Stimulated activated CD8-positive, alpha-beta memory T cell treated with anti-CD3 and anti-CD28 coated beads, Interleukin-4, amount 100 ng/mL, for 1 hour (primary cell): ENCODE measurements at places on chromosomes 4 and X.

DNA sequence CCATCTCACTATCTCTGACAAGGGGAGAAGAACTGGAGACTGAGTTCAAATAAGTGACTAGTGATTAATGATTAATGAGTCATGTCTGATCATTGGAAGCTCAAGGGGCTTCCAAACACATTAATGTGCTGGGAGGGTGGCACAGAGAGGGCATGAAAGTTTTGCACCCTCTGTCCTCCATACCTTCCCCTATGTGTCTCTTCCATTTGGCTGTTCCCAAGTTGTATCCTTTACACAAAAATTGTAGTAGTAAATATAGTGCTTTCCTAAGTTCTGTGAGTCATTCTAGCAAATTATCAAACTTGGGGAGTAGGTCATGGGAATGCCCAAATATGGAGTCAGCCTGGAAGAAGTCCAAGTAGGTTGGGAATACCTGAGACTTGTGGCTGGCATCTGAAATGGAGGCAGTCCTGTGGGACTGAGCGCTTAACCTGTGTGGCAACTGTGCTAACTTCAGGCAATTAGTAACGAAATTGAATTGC is 4.1 kb upstream of the FAM200B start:
- DNase-seq, result no peak

GRCh38 chr4:27149541-27150212 is 289.0 kb downstream of the STIM2 start:
- DNase-seq, result no peak

- DNase-seq, result no peak
Observed at GRCh38 chr4:85543832-85544231, 68.9 kb downstream of the ARHGAP24 start.

GRCh38 chr4:142940425-142941330 is 94.6 kb upstream of the INPP4B start:
- no peak for DNase-seq

DNA sequence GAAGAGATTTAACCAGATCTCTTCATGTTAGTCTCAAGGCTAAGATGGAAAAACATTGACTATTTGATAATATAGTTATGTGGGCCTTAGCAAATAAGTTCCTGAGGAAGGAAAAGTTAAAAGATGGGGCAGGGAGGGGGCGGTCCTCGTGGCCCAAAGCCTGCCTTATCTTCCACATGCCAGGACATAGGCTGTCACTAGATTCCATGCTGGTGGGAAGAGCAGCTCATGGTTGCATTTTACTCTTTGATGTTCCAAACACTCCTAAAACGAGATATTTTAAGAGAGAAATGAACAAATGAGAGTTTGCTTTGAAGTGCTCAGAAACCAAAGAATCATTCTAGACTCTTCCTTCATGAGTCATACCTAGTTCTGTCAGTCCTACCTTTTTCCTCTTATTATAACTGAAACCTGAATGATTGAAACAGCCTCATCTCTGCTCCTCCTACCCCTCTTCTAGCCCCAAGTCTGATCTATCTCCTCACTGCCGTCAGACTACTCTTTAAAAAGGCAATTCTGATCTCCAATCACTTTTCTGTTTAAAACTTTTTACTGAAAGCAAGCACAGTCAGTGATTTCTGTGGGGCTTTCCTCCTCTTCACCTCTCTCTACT is 25.1 kb downstream of the RAB9B start:
- DNase-seq, result no peak

DNA sequence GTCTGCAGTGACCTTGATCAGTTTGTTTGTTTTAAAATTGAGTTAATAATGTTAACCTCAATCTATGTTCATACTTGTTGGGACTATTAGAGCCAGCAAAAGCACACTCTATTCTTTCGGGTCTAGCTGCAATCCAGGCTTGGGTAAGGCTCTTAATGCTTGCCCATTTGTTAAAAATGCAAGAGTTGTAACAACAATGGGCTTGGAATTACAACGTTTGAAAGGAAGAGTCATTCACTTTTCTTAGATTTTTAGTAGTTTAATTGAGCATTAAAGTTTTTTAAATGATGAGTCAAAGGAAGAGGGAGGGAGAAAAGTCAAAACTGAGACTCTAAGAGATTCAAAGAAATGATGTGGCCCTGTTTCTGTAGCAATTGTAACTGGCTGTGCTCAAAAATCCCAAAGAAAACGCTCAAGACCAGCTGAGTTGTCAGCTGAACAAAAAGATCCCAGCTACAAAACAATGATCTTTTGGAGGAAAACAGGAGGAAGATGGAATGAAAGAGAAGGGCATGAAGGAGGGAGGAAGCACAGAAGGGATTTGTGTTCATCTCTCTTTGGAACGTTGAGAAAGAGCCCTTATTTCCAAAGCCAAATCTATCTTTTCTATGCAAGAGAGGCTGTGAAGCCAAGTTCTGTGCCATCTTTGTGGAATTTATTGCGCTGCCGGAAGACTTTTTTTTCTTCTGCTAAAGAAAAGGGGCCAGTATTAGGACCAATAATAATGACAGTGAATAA is 5.5 kb downstream of the SCD5 start:
- no peak for DNase-seq

GRCh38 chr4:67853336-67853735 is 30.5 kb downstream of the TMPRSS11D start:
- no peak for DNase-seq

DNA sequence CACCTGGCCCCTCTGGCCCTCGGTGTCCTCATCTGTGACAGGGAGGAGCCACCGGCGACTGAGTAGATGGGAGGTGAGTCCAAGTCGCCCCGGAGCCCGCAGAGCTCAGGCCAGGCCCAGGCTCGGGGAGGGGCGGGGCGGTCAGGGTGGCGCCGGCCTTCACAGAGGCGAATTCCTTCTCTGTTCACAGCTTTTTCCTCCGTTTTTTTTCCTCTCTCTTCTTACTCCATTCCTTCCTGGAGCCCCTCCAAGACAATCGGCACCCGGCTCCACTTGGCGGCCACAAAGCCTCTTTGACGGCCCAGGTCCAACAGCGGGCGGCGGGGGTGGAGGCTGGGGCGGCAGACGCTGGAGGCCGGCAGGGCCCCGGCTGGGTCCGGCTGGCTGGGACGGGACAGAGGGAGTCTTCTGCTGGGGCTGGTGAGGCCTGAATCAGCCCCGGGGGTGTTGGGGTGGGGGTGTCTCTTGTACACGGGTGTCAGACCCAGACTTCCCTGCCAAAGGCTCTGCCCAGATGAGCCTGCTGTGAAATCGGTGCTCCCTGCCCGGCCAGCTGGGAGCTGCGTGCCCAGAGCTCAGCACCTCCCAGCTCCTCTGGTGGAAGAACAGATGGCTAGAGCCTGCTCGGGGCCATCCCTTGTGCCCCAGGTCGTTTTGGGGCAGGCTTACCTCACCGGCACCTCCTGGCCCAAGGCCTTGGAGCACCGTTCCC is 22.6 kb downstream of the FGFRL1 start:
- no peak for DNase-seq

- no peak for DNase-seq
Observed at GRCh38 chr4:20368926-20369325, 117.2 kb downstream of the SLIT2 start.

- DNase-seq, result no peak
Observed at GRCh38 chr4:68271851-68272357, 26.4 kb upstream of the TMPRSS11B start.

- DNase-seq, result no peak
Observed at GRCh38 chrX:129769467-129770154, 10.1 kb upstream of the SASH3 start.

DNA sequence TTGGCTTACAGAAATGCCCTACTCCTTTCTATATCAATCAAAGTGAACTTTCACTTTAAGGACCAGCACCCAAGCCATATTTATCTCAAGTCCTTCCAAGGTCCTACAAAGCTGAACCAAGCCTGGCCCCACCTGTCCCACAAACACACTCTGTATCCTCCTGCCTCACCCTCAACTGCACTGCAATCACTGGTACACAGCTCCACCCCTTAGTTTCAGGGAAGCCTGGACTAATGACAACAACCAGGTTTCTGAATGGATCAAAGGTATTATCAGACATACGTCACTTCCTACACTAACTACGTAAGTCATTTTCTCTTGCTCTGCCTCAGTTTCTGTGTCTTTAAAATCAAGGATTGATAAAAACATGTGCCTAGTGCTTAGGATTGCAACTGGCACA is 205.6 kb upstream of the HS3ST1 start:
- DNase-seq, result no peak

GRCh38 chrX:3527811-3528210 is 181.4 kb upstream of the MXRA5 start:
- no peak for DNase-seq

- no peak for DNase-seq
Observed at GRCh38 chr4:147865926-147866325, 134.0 kb downstream of the ARHGAP10 start.

DNA sequence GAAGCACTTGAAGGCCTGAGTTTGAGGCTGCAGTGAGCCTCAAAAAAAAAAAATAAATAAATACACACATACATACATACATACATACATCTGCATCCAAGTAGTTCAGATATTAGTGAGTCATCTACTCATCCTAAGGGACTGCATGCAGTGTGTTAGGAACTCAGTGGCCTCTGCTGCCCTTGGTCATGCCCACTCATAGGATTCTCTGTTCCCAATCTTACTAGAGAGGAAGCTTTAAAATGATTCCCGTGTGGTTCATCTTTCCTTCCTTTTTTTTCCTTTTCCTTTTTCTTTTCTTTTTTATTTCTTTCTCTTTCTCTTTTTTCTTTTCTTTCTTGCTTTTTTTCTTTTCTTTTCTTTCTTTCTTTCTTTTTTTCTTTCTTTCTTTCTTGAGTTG is 10.9 kb upstream of the YIPF6 start:
- no peak for DNase-seq

DNA sequence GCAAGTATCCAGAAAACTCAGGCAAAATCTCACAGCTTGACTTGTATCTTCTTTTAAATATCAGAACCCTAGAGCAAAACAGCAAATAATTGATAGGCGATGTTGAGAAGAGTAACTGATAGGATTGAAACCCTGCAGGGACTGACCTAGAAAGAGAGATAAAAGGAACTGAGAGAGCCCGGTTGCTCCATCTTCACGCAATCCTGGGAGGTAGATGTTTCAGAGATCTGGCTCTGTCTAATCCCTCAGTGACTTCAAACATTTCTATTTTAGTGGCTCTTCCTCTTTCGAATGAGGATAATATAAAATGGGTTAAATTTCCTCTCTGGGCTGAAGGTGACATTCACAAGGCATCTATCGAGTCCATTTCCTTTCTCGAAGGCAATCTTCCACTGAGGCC is 39.3 kb upstream of the RPL34 start:
- no peak for DNase-seq

DNA sequence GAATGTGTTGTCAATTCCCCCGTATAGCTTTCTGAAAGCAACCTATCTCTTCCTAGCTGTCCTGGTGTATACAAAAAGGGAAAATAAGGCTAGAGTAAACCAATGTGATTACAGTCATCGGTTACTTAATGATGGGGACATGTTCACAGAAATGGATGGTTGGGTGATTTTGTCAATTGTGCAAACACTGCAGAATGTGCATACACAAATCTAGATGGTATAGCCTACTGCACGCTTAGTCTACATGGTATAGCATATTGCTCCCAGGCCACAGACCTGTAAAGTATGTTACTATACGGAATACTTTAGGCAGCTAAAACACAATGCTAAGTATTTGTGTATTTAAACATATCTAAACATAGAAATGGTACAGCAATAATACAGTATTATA is 5.1 kb downstream of the DTHD1 start:
- DNase-seq, result no peak

DNA sequence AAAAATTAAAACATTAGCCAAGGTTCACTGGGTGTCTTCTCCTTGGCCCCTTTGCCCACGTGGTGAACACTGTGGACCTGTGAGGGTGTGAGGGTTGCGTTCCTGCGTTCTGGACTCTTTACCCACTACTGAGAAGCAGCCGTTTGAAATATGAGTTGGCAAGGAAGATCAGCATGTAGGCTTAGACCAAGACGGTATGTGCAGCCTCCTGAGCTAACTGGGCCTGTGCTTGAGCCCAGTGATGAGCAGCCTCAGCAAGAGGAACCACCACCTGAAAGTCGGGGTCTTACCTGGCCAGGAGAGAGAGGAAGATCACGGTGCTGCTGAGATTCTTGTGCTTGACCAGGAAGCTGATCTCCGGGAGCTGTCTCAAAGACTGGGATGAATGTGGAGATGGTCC is 19.5 kb downstream of the RGS12 start:
- no peak for DNase-seq

DNA sequence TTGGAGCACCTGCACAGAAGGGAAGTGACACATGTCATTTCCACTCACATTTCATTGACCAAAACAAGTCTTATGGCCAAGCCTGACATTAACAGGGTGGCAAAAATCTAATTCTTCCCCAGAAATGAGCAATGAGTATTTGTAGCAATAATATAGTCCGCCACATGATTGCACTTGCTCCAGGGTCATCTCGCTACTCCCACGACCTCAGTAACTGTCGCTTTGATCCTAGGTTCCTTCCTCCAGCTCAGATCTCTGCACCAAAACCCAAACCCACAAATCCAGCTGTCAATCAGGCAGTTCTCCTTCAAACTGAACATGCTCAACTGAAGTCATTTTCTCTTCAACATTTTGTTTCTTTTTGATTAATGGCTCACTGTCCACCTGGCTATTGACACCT is 25.2 kb upstream of the PTTG2 start:
- no peak for DNase-seq

GRCh38 chrX:10242026-10242425 is 85.3 kb downstream of the CLCN4 start:
- no peak for DNase-seq

- DNase-seq, result no peak
Observed at GRCh38 chr4:1048773-1049590, 37.6 kb downstream of the FGFRL1 start.

DNA sequence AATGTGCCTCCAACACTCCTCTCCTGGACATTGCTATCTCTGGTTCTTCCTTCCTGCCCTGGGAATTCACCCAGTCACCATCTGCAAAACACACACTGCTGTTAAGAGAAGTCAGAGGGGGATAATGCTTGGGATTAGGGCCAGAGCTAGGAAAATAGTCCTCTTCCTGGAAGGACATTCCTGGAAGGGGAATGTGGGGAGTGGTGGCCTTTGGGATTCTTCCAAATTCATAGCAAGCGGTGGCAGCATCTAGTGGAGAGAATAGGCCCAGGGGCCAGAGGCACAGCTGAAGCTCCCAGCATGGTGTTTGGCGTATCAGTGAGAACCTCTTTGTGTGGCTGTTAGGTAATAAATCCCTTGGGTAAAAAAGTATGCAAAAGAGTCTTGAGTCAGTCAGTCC is 34.3 kb downstream of the SHROOM4 start:
- DNase-seq, result no peak

DNA sequence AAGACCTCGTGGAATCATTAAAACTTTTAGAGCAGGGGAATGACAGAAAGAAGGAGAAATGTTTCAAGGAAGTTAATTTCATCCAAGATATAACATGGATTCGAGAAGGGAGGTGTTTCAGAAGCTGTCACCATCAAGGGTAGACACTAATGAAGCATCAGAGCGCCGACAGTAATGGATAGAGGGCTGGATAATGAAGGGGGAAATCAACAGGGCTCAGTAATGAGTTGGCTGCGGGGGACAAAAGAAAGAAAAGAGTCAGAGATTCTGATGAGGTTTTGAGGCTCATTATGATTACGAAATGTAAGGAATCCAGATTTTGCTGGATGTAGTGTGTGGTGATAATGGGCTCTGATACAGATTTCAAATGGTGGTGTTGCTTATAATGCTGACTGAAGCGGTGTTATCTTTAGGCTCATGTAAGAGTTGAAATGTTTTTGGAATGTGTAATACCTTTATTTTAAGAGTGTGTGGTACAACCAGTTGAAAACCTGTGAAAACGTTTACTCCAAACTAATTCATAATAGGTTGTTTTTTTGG is 39.3 kb upstream of the TENM3 start:
- DNase-seq, result no peak

- DNase-seq, result no peak
Observed at GRCh38 chr4:137707102-137707620, 174.9 kb upstream of the PCDH18 start.
